ENCODE measurements at places on chromosomes 2 and 18.
A peak's percentile ranks its signal among the peaks of the same experiment; 100 is the strongest.

DNA sequence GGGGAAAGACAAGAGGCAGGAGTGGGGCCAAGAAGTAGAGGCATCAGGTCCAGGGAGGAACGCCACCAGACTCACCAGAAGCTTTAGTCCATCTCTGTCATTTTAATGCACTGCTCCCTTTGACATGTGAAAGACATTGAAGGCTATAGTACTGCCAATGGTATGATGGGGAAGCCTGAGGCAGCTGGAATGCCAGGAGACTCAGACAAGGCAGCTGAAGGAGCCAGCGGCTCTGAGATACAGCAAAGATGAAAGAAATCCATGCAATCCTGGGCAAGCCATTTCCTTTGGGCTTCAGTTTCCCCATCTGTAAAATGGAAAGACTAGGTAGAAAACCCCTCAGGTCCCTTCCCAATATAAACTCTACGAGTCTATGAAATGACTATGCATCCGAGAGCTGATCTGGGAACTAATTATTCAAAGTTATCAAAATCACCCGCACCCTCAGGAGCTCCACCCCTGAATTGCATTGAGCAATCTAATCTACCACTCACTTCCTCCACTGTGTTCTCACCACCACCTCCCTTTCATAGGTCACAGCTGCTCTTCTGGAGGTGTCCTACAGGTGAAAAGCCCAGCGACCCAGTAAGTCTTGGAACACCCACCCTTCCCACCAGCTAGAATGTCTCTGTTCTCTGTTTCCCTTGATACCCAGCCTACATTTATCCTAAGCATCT lies 3.1 kb downstream of the CXCR2 start:
- DNase-seq, result no peak

DNA sequence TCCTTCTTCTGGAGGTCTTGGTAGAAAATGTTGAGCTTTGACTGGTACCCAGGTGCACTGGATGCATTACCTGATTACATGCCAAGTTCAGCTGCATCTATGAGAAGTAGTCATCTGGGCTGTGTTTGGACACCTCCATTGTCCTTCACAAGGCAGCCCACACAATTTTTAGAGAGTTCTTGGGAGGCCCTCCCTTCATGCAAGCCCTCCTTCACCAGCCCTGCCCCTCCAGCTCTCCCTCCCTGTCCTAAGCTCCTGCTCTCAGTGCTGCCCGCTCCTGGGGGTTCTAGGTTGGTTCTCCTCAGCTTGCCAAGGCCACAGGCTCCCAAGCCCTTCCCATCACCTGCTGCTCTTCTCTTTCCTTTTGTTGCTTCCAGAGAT lies 148.7 kb downstream of the DYSF start:
- DNase-seq, result no peak

GRCh38 chr18:13536578-13536977 lies 189.8 kb downstream of the FAM210A start:
- no peak for DNase-seq

- no peak for DNase-seq
These were observed 276.9 kb downstream of the CAMKMT start for GRCh38 chr2:44638649-44639048.

GRCh38 chr2:241035818-241036396 lies 37.5 kb downstream of the SNED1 start:
- DNase-seq, result peak; percentile 12

GRCh38 chr2:17719562-17720371 lies 33.8 kb downstream of the SMC6 start:
- peak; percentile 15 for DNase-seq

DNA sequence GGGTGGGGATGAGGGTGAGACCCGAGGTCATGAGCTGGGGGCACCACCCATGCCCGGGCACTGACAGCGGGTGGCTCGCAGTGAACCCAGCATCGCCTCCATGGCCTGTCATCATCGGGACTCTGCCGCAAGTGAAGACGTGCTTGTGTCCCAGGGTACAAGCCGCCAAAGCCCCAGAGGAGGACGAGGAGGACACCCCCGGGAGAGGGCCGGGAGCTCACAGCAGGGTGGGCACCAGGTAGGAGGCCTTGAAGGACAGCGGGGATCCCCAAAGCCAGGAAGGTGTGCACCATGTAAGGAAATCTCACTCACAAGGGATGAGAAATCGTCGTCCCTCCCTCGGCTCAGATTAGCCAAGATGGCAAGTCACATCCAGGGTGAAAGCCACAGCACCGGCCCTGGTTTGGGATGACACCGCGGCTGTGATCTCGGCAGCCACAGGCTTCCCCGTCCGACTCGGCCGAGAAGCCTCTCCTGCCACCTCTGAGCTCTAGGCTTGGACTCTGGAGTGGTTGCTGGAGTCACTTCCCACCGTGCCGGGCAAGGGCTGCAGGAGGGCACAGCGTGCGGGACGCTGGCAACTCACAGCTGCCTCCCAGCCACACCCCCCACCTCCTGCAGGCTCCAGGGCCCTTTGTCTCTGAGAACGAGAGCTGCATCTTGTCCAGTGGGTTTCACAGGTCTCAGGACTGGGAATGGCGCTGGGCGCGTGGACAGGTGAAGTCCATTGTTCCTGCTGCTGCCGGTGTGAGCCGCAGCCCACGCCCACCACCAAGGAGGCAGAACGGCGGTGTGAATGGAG lies 81.6 kb upstream of the CTDP1 start:
- DNase-seq, result no peak

DNA sequence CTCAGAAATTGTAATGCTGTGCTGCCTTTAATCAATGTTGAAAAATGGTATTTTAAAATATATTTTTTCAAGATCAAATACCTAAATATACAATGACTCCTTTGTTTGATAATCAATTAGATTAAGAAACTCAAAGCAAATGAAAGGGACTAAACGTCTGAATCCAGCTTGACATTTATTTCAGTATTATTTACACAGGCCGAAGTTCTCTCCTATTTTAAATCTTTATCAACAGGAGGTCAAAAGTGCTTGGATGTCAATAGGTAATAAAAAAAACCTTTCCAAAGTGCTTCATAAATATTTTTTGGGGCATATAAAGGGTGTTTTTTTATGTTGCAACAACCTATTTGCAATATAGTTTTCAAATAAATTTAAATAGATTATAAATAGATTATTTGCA lies 1201.7 kb upstream of the SLC39A10 start:
- no peak for DNase-seq

- no peak for DNase-seq
These were observed 6.3 kb upstream of the HS6ST1 start for GRCh38 chr2:128324897-128325410.

DNA sequence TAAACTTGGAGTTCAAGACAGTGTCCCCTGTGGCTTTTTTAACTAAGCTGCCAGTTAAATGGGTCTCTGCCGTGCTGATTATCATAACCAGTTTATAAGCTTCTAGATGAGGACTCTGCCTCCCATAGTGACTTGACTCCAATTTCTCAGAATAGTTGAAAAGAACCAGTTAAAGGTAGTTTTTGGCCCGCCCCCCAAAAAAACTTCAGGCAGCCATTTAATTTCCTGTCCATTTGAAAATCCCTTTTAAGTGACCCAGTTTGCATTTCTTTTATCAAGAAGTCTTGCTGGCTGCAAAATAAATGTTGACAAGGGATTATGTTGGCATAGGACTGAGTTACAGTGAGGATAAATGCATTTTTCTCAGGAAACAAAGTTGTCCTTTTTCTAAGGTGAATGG lies 2.3 kb downstream of the SLC20A1 start:
- no peak for DNase-seq

- DNase-seq, result no peak
These were observed 413.1 kb upstream of the PKDCC start for GRCh38 chr2:41634686-41635085.

DNA sequence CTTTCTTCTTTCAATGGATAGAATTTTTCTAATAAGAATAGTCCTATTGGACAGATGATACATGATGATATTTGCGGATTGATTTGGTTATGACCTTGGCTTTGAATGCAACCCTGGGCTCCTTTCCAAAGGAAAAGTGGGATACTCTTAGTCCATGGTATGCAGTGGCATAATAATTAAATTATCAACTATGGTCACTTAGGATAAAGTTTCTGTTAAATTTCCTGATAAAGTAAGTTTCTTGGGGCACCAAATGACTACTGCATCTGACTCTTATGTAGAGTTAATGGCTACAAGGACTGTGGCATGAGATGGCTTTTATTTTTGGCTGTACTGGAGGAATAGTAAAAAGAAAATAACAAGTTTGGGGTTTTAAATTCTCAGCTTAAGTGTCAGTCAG lies 126.7 kb downstream of the QPCT start:
- DNase-seq, result no peak

- DNase-seq, result no peak
These were observed 15.6 kb downstream of the COLEC12 start for GRCh38 chr18:484749-485464.

DNA sequence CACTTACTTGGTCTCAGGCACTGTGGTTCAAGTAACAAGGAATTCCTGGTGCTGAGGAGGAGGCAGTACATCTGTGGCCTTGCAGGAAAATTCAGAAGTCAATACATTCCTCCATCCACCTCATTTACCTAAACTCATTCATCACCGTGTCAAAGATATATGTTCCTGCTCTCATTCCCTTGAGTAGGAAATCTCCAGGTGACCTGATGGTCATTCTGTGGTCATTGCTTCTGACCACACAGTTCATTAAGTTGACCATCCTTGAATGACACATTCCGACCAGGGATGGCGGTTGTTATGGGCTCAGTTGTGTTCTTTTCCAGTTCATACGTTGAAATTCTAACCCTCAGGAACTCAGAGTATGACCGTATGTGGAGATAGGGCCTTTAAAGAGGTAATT lies 2.1 kb upstream of the STK17B start:
- DNase-seq, result no peak

DNA sequence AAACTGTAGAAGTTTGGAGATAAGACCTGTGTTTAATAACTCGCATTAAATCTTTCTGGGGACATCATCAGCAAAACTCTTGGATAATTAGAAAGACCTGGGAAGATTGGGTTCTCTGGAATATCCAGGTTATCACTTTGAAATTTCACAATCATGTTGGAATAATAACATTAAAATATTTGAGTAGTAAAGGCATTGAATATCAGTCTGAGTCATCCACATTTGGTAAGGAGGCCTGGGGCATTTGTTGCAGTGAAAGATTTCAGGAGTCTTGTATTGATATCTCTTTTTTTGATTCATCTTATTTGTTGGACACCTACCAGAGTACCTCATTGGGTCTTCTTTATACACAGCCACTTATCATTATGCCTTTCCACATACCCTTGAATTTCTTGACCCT lies 95.9 kb downstream of the EPB41L5 start:
- DNase-seq, result no peak

- DNase-seq, result no peak
These were observed 271.8 kb downstream of the SRBD1 start for GRCh38 chr2:45339253-45339652.

DNA sequence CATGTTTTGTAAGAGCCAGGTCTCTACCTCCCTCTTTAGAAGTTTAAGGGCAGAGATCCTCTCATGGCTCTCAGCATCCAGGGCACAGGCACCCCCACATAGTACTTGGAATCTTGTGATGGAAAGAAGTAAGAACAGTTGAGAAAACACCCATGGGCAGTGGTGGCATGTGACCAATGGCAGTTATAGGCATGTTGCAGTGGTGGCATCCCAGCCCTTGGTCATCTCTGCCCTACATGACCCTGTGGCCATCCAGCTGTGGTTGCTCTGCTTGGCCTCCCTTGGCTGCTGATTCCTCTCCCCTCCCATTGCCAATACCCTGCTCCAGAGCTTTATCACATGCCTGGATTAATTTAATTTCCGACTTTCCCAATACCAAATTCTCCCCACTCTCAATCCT lies 13.3 kb upstream of the MSH2 start:
- DNase-seq, result no peak

DNA sequence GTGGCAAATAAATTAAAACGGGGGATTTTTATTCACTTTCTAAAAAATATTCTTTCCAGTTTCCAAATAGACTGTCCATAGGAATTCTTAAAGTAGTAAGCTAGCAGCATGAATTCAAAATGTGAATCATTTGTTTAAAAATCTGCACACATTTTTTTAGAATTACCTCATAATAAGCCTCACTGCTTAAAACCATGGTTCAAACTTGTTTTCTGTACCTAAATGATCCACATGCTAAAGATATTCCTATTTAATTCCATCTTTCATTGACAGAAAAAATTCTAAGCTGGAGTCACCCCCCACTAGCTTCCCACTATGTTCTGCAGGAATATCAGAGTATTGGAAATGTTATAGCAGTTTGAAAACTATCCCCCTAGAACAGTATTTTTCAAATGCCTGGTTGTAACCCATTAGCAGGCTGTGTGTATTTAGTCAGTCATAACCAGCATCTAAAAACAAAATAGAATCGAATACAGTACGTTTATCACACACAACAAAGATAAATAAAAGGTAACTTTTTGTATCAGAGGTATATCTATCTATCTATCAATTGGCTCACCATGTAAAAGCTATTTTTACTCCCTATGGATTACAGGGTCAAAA lies 11.2 kb upstream of the IKZF2 start:
- no peak for DNase-seq

Measured in tongue (tissue), 3 donors.